ENCODE measurements at places on chromosomes 5 and 9. TPM values are rescaled to one million over a fixed set of nuclear protein-coding genes. Genes with fewer than 3 reads are reported as not detected.

CYSRT1 gene
- total RNA-seq, result 0.32 TPM

DNA sequence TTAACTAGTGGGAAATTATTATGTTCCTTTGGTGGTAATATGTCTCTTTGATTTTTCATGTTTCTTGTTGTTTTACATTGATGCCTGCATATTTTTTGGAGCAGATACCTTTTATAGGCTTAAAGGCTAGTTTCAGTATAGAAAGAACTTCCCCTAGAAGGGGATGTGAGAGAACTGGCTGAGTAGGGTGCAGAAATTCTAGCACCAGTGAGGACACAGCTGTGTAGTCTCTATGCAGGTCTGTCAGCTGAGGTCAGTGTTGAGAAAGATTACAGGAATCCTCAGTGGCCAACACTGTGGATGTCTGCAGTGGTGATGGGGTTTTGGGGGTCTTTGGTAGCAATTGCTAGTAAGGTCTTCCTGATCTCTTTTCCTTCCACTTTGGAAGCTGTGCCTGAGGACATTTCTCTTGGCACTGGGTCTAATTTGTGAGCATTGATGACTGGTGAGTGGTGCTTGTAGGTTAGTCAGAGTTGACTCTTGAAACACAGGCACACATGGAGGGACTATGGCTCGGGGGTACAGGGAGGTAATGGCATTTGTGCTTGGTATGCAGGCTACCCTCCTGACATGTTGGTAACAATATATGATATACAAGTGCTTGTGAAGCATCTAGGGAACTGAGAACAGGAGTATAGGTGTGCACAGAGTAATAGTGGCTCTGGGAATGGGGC lies 221.4 kb downstream of the SPATA31D1 start:
- H3K36me3 ChIP-seq, result no peaks in the 10 kb centered on the region
- H3K4me3 ChIP-seq, result no peak overlapping the region
- DNase-seq, result no peak
- no peak overlapping the region for H3K27ac ChIP-seq

- no peak overlapping the region for H3K4me3 ChIP-seq
- DNase-seq, result no peak
- no peaks in the 10 kb centered on the region for H3K36me3 ChIP-seq
- H3K4me1 ChIP-seq, result no peaks in the 10 kb centered on the region
Measured at GRCh38 chr5:31630931-31631330, 8.0 kb upstream of the PDZD2 start.

GRCh38 chr9:752201-752600 lies 89.3 kb upstream of the DMRT1 start:
- no peaks in the 10 kb centered on the region for H3K27me3 ChIP-seq
- H3K4me1 ChIP-seq, result peaks cover 11% of the 10 kb centered on the region
- no peak overlapping the region for H3K4me3 ChIP-seq
- no peak for DNase-seq
- no peak overlapping the region for H3K27ac ChIP-seq
- no peaks in the 10 kb centered on the region for H3K36me3 ChIP-seq

DNA sequence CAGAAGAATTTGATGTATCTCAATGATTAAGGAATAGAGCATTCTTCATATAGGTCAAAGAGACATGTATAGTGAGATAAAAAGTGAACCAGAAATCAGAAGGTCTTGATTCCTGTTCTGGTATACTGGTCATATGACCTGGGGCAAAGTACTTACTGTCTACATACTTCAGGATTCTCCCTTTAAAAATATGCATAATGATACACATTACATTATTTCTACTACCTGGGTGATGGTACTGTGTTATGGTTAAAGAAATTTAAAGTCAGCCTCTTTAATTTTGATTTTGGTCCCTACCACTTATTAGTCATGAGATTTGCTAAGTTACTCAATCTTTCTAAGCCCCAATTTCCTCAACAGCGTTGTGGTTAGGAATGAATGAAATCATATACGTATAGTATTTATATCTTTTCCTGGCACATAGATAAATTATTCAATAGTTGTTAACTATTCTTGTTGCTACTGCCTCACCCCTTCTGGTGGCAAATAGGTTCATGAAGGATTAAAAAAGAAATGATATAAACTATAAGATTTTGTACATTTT lies 984.1 kb downstream of the TLE4 start:
- H3K4me3 ChIP-seq, result no peak overlapping the region
- no peaks in the 10 kb centered on the region for H3K36me3 ChIP-seq
- H3K27ac ChIP-seq, result no peak overlapping the region

PCDHA13 gene
- not detected for total RNA-seq

Measured in B cell (primary cell).